Daoy (cell line): ENCODE measurements at places on chromosomes 4 and X. TPM values are rescaled to one million over a fixed set of nuclear protein-coding genes. Genes with fewer than 3 reads are reported as not detected.

- DNase-seq, result peak; percentile 65
Measured at GRCh38 chr4:10762561-10762960, 78.0 kb upstream of the CLNK start.

GRCh38 chr4:91904556-91904955 is 399.2 kb upstream of the GRID2 start:
- no peak for DNase-seq

The CCSER1 gene
- 0.80 and 1.0 TPM in 2 replicates for total RNA-seq

The FABP2 gene
- not detected in 2 replicates for total RNA-seq

The SMR3B gene
- total RNA-seq, result not detected in 2 replicates
